Vagina (tissue), 2 donors: ENCODE measurements at places on chromosomes 7 and 10.

- H3K27ac ChIP-seq, result no peak overlapping the region
- DNase-seq, result no peak
- peaks cover 7% of the 10 kb centered on the region for H3K4me1 ChIP-seq
- H3K36me3 ChIP-seq, result no peaks in the 10 kb centered on the region
Measured at GRCh38 chr10:3797750-3798149, 12.7 kb upstream of the KLF6 start.

DNA sequence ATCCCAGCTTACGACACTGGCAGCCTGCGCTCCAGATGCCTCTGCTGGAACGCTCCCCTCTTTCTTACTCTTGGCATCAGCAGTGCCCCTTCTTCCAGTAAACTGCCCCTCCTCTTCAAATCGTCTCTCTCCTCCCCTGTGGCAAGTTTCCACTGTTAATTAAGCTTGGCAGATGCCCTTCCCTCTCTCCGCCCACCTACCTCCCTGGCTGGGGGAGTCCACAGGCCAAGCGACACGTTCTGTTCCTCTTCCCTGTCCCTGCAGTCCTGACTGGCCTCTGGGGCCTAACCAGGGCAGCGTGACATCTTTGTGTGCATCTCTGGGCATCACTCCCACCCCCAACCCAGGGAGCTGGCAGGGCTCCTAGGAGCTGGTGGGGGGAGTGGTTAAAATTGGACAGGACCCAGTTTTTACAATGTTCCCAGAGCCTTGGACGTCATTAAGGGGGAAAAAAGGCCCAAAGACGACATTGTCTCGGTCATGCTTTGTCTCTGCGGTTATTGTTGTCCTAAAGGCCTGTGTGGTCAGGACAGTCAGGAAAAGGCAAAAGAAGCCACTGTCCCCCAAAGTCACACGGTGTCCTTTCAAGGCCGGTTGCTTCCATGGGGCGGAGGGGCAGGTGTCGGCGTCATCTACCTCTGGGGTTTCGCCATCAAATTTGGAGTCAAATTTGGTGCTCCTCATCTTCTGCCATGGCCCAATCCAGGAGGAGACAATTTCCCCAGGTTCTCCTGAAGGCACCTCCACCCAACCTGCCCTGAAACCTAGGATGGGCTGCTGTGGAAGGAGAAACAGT, 54.2 kb downstream of the DLG5 start:
- H3K4me3 ChIP-seq, result no peak overlapping the region
- H3K27ac ChIP-seq, result peak overlapping the region; percentile 80
- peaks cover 77% of the 10 kb centered on the region for H3K4me1 ChIP-seq
- no peak for DNase-seq
- H3K36me3 ChIP-seq, result no peaks in the 10 kb centered on the region

DNA sequence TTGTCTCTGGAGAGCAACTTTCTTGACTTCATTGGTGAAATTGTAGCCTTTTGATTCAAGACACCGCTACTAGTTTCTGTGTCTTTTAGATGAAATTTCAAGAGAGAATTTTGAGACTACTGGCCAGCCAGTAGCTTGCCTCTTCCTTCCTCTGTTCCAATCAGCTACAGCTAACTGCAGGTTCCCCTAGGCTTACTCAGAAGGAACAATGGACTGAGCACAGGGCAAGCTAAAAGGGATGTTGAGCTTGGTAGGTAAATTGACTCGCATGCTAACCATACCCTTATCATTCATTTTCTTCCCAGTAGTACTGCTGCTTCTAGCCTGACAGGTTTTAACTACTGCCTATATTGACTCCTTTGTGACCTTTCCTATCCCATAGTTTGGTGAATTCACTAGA, 81.1 kb downstream of the RUNDC3B start:
- H3K4me3 ChIP-seq, result no peak overlapping the region
- H3K36me3 ChIP-seq, result no peaks in the 10 kb centered on the region
- H3K27ac ChIP-seq, result no peak overlapping the region
- no peaks in the 10 kb centered on the region for H3K27me3 ChIP-seq
- no peak for DNase-seq

- no peaks in the 10 kb centered on the region for H3K4me1 ChIP-seq
- peaks cover 21% of the 10 kb centered on the region for H3K36me3 ChIP-seq
- no peak overlapping the region for H3K4me3 ChIP-seq
- DNase-seq, result no peak
- H3K27me3 ChIP-seq, result no peaks in the 10 kb centered on the region
Measured at GRCh38 chr7:128591705-128592104, 80.4 kb upstream of the GARIN1A start.

DNA sequence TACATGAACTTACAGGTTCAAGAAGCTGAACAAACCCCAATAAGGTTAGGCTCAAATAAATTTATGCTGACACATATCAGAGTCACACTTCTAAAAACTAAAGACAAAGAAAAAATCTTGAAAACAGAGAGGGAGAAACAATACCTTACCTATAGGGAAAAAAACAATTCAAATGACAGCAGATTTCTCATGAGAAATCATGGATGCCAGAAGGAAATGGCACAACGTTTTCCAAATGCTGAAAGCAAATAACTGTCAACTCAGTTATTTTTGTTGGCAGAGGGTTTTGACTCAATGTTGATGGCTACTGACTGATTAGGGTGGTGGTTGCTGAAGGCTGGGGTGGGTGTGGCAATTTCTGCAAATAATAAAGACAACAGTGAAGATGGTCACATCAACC, 239.4 kb downstream of the ARHGAP12 start:
- no peak overlapping the region for H3K27ac ChIP-seq
- H3K4me3 ChIP-seq, result no peak overlapping the region
- H3K27me3 ChIP-seq, result no peaks in the 10 kb centered on the region
- H3K4me1 ChIP-seq, result no peaks in the 10 kb centered on the region

- DNase-seq, result no peak
- no peaks in the 10 kb centered on the region for H3K27me3 ChIP-seq
- H3K4me1 ChIP-seq, result peaks cover 18% of the 10 kb centered on the region
- no peaks in the 10 kb centered on the region for H3K36me3 ChIP-seq
Measured at GRCh38 chr10:30000802-30001571, 58.4 kb downstream of the JCAD start.

GRCh38 chr7:99001482-99002147, 123.3 kb downstream of the TRRAP start:
- no peaks in the 10 kb centered on the region for H3K36me3 ChIP-seq
- H3K27me3 ChIP-seq, result no peaks in the 10 kb centered on the region
- H3K4me3 ChIP-seq, result no peak overlapping the region

GRCh38 chr7:41816111-41816510, 113.2 kb upstream of the INHBA start:
- no peaks in the 10 kb centered on the region for H3K4me1 ChIP-seq
- H3K36me3 ChIP-seq, result no peaks in the 10 kb centered on the region
- no peak overlapping the region for H3K27ac ChIP-seq
- H3K27me3 ChIP-seq, result no peaks in the 10 kb centered on the region
- no peak for DNase-seq

- H3K27me3 ChIP-seq, result no peaks in the 10 kb centered on the region
- no peak overlapping the region for H3K4me3 ChIP-seq
- no peaks in the 10 kb centered on the region for H3K4me1 ChIP-seq
- no peak overlapping the region for H3K27ac ChIP-seq
- DNase-seq, result no peak
Measured at GRCh38 chr7:145633513-145633912, 483.1 kb upstream of the CNTNAP2 start.

- H3K27ac ChIP-seq, result no peak overlapping the region
- H3K27me3 ChIP-seq, result no peaks in the 10 kb centered on the region
- no peaks in the 10 kb centered on the region for H3K36me3 ChIP-seq
- no peaks in the 10 kb centered on the region for H3K4me1 ChIP-seq
- DNase-seq, result no peak
Measured at GRCh38 chr7:132441935-132442334, 134.3 kb downstream of the PLXNA4 start.
